ENCODE measurements at places on chromosomes 1 and 21.

- DNase-seq = no peak
Observed at GRCh38 chr1:40532062-40532389, 589 bp downstream of the ZNF684 start.

- DNase-seq = no peak
Observed at GRCh38 chr1:78691995-78692747, 42.5 kb downstream of the IFI44 start.

DNA sequence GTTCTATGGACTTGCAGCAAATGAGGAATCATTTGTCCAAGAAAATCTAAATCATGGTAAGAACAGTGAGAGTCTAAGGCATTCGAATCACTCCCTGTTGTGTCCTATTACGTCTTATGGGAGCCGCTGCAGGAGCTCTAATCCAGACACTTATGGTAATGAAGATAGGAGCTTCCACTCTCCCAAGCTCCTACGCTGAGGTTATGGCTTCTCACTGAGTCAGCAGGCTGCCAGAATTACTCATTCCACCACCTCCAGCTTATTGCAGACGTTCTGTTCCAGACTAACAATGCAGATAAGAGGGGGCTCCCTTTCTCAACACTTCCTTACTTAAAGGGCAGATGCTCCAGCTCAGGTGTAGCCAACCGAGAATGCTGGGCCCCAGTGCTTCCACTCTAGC is 212.6 kb downstream of the GREM2 start:
- DNase-seq = no peak

DNA sequence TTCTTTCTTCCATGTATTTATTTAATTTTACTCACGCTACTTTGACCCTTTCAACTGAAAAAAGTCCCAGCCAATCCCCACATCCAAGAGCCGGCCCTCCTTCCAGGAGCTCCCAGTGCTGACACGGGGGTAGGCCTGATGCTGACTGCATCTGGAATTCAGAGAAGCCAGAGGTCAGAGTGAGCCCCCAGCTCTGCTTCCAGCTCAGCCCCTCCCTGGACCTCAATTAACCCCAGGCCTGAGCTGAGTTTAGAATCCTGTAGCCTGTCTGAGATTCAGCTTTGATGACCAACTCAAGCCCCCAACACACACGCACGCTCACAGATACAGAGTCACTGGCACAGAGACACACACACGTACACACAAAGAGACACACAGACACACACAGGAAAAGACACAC is 247.9 kb downstream of the NPHP4 start:
- DNase-seq = no peak

DNA sequence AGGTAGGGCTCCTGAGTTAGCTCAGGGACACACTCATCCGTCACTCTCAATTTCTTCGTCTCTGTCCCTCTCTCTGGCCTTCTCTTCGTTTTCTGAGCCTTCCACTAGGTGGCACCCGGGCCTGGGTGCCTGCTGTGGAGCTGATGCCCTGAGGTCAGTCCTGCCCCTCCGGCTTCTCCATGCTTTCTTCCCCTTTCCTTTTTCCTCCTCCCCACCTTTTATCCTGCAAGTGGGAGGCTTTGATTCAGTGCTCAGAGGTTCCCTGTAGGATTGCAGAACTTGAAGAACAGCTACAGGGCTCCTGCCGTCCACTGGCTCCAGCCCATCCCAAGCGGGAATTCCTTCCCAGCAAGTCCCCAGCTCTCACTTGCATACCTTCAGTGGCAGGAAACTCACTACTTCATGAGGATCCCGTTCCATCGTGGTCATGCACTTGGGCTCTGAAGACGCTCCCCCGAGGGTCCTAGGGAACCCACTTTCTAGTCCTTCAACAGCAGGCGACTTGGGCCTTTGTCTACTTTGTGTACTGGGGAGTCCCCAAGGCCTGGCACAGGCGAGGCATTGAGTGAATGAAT is 45.6 kb downstream of the SRRM1 start:
- peak; percentile 81 for DNase-seq

DNA sequence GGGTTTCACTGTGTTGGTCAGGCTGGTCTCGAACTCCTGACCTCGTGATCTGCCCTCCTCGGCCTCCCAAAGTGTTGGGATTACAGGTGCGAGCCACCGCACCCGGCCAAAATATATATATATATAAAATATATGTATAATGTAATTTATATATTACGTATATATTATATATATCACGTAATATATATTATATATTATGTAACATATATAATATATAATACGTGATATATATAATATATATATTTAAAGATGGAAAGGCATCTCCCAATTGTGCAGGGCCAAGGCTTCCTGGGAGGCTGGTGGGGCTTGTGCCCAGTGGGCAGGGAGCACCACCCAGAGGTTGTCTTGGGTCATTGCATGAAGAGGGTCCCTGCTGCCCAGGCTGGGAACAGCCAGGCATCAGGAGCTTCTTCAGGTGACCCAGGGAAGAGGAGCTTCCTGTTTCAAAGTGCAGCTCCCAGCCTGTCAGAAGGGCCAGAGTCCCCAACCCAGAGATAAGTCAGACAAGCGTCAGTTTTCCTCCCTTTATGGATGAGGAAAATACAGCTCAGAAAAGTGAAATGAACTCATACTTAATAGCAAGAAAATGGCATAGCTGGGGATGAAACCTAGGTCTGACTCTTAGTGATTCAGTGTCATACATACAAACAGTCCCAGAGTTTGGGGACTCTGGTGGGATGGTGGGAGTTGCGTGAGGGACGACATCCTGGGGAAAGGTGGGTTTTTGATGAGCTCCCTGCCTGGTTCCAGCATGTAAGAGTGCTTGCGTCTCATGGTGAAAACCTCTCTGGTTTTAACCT is 12.0 kb downstream of the UBE2Q1 start:
- DNase-seq = peak; percentile 82

DNA sequence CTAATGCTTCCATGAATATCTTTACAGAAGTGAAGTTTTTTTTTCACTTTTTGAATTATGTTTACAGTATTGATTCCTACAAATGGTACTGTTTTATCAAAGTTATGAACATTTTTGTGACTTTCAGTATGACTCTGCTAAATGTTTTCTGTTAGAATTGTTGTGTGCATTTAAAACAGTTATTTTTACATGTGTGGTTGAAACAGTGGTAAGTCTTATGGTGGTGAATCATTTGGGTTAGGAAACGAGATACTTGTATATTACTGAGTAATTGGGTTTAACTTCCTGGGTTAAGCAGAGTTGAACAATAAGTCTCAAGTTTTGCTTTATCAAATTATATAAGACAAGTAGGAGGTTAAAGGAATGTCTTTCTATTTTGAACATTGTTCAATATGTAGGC is 66.8 kb downstream of the VPS13D start:
- DNase-seq = no peak

DNA sequence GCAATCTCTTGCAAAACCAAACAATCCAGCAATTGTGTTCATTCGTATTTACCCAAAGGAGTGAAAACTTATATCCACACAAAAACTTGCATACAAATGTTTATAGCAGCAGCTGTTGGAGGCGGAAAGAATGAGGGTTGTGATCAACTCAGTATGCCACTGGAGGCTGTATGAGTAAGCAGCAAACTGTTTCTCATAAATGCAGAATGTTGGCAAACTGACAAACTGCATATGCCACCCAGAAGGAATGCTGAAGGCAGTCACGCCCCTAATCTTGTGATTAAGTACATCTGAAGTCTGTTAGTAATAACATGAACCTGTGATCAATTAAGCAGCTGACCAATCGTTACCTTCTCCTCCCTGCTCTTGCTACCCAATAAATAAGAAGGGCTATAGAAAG is 60.5 kb upstream of the CR2 start:
- DNase-seq = no peak

GRCh38 chr1:84896279-84896678 is 3.3 kb upstream of the LPAR3 start:
- DNase-seq = no peak
